ENCODE measurements at places on chromosomes 1 and 21.

- no peak for DNase-seq
Measured at GRCh38 chr1:175409938-175410337, 217.4 kb upstream of the KIAA0040 start.

GRCh38 chr1:156958247-156958714 lies 37.8 kb downstream of the LRRC71 start:
- DNase-seq: no peak

DNA sequence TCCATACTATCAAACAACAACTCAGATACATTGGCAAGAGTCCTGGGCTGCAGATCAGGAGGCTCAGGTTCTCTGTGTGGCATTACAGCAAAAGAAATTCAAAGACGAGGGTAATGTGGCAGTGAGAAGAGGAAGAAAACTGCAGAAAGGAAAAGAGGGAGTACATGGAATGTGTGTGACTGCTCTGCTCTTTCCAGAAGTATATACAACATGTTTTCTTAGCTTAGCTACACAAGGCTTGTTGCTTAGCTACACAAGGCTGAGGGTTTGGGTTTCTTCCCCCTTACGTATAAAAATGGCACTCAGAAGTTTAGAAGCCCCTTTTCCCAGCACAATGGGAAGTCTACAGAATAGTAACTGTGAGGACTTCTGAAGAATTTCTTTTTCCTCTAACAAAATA lies 86.0 kb downstream of the PRRX1 start:
- DNase-seq: no peak

GRCh38 chr1:2970311-2971071 lies 50.8 kb upstream of the ACTRT2 start:
- DNase-seq: no peak

DNA sequence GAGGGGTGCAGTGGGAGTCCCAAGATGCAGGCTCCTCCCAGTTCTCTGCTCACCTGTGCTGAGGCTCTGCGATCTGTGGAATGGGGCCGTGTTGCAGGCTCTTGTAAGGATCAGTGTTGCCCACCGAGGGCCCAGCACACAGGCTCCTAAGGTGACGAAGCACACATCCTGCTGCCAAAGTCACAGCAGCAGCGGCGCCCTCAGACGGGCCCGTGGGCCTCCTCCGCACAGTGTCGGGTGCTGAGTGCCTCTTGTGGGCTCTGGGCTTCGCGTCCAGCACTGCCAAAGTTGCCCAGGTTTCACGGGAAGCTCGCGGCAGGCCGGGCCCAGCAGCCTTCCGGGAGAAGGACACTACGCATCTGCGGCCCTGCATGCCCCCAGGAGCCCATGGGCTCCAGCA lies 72.1 kb upstream of the ABCG1 start:
- DNase-seq: no peak

GRCh38 chr1:116852910-116853309 lies 56.8 kb upstream of the PTGFRN start:
- DNase-seq: no peak

DNA sequence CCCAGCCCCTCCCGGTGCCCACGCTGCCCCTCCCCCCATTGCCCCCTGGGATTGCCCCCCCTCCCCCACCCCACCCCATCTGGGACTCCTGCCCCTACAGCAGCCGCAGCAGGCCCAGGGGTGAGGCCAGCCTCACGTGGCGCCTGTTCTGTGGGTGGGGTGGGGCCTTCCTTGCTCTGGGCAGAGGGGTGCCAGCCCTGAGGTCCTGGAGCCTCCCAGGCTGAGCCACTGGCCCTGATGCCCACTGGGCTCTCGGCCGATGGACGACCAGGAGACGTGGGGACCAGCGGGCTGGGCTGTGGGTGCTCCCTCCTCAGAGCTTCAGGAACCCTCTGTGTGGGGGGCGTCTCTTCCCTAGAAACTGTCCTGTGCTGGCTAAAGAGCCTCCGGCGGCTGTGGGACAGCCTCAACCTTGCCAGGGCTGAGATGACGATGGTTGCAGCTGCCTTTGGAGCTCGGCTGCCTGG lies 5.8 kb upstream of the C1orf159 start:
- no peak for DNase-seq

All from stimulated activated CD4-positive, alpha-beta T cell treated with anti-CD3 and anti-CD28 coated beads, Interleukin-1b, Interleukin-23, amount 100 ng/mL, for 4 hours (primary cell).